IMR-90 (cell line): ENCODE measurements at places on chromosomes 5 and 9. TPM values are rescaled to one million over a fixed set of nuclear protein-coding genes. Genes with fewer than 3 reads are reported as not detected.

The C1QTNF3 gene
- total RNA-seq: 0.28 and 1.4 TPM in 2 replicates

The ANKRD18B gene
- 13.4 and 14.7 TPM in 2 replicates for total RNA-seq

The RAB14 gene
- 20.1 and 36.1 TPM in 2 replicates for total RNA-seq

The UGT3A2 gene
- total RNA-seq: not detected in 2 replicates

The CLINT1 gene
- 124 and 146 TPM in 2 replicates for total RNA-seq

The AK8 gene
- under 0.01 TPM in 2 replicates for total RNA-seq

- DNase-seq: no peak
These were observed 613.6 kb downstream of the ZNF608 start for GRCh38 chr5:124132843-124133242.

- peak; percentile 75 for DNase-seq
These were observed 44.9 kb upstream of the ADAMTSL1 start for GRCh38 chr9:18429070-18429469.

- DNase-seq: peak; percentile 2
These were observed 691 bp downstream of the DMXL1 start for GRCh38 chr5:119071561-119071995.

DNA sequence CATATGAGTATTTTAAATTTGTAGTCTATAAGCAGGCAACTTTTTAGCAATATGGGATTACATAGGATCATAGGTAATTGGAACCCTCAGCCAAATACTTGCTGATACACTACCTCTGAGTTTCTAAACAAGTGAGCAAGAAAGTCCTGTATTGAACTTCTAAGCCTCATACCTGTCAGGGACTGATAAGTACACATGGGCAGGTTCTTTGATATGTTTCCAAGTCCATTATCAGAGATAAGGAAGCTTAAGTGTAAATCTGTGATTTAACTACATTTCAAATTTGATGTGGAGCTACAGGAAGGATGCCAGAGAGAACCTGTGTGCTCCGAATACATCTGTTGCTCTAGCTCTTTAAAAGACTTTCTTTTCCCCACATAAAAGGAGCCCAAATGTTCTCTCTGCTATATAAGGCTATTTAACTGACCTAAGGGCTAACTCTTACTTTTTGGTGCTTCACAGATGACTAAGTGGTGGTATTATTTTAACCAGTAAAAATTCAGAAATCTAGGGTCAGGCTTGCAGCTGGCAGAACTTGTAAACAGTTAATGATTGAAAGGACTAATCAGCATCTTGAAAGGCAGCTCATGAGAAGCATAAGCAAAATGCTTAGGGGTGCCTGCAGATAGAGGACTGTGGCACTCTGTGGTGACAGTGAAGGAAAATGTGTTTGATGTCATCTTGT is 228.6 kb downstream of the NR3C1 start:
- DNase-seq: peak; percentile 58

DNA sequence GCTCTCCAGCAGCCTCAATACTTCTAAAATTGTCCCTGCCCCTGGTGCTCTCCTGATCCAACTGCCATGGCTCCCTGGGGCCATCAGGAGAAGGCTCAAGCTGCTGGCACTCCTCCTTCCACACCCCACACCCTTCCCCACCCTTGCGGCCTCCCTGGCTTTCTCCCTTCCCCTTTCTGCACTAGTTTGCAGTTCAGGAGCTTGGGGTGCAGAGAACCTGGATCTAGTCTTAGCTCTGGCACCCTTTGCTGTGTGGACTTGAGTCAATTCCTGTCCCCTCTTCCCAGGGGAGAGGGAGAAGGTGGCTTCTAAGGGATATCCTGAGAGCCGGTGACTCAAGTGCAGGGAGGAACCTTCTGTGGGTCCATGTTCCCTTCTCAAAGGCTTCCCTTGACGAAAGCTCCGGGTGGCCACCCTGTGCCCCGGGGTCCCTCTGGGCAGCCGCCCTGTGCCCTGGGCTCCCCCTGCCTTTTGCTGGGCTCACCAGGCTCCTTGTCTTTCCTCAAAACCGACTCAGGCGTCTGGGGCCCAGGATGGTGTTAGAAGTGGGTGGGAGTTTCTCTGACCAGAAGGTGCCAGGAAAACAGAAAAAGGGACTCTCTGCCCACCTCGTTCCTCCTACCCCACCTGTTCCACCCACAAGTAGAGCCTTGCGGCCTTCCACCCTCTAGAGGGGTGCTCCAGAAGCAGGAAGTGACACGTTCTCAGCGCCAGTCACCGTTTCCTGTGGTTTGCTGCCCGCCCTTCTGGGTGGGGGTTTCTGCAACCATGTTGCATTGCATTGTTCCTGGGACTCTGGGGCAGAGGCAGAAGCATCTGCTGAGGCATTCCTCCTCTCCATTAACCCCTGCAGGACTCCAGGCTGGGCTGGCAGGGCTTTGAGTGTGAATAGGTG is 15.0 kb downstream of the GLIPR2 start:
- peak; percentile 64 for DNase-seq

- peak; percentile 74 for DNase-seq
These were observed 103.6 kb downstream of the PIK3R1 start for GRCh38 chr5:68318955-68319705.

DNA sequence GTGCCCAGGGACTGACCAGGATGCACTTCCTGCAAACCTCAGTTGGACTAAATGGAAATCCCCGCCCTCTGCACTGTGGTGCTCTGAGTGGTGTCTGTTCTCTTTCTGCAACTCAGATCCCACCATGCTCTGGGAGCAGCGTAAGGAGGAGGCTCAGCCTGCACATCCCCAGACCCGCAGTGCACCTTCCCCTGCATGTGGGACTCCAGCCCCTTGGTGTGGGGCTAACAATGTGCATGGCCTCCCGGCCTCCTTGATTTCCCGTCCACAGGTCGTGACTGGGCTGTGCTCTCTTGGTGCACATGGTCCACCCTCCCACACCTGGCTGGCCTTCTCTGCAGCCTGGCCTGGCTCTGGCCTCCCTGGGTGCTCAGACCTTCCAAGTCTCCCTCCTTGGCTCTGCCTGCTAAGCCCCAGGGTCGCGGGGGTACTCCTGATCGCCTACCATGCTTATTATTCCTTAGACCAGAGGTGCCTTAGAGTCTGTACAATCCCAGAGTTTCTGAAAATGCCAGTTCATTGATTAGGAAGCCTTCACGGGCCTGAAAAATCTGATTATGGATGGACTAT is 397.5 kb downstream of the IRX2 start:
- DNase-seq: no peak

GRCh38 chr5:117143406-117143805 is 568.8 kb upstream of the SEMA6A start:
- DNase-seq: no peak

- DNase-seq: peak; percentile 38
These were observed 335.5 kb downstream of the FBXL7 start for GRCh38 chr5:15835514-15835913.

DNA sequence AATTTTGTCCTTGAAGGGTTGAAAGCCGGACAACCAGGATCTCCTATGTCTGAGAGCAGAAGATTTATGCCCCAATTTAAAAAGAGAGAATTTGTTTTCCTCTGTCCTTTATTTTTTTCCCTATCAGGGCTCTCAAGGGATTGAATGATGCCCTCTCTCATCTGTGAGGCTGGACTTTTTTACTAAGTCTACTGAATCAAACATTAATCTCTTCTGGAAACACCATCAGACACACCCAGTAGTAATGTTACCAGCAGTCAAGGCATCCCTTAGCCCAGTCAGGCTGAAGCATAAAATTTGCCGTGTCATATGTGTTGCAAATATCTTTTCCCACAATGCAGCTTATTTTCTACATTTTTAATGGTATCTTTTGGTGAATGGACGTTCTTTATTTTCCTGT is 1497.9 kb downstream of the MAT2B start:
- DNase-seq: no peak

DNA sequence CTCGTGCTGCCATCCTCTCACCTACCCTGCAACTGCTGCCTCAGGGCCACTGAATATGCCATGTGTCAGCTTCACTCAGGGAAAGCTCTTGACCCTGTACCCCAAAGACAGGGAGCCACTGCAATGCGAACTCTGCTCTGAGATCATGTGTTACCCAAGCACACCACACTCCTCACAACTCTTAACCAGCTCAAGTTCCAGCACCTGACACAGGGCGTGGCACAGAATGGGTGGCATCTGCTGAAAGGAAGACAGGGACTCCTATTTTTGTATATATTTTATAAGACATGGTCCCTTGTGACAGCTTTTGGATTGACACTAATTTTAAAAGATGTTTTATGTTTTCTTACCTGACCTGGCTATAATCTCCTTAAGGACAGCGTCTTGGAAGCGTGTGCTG is 10.7 kb downstream of the PHYKPL start:
- DNase-seq: no peak

DNA sequence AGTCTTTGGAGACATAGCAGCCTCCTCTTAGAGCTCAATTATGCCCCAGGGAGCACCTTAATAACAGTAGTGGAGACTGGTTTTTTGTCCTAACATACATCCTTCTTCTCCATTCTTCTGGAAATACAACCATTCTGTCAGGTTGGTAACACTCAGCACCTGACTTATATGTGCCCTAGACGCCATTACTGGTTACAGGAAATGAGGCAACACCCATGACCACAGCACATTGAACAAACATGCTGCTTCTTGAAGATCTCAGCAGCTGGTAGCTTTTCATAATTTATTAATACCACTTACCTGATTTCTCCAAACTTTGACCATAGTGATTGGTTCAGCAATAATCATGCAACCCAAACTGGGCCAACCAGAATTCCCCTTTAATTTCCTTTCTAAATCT is 25.1 kb upstream of the TRPM3 start:
- no peak for DNase-seq

DNA sequence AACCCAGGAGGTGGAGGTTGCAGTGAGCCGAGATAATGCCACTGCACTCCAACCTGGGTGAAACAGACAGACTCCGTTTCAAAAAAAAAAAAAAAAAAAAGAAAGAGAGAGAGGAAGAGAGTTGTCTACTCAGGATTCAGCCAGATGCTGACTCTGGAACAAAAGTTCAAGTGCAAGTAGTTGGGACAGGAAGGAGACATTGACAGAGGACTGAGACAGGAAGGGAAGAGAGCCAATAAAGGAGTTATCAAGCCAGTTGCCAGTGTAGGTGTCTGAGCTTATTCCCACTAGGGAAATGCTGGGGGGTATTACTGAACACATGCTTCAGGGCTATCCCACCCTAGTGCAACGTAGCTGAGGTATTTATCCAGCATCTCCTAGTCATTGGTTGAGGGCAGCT is 147.7 kb upstream of the SLC1A3 start:
- DNase-seq: no peak

DNA sequence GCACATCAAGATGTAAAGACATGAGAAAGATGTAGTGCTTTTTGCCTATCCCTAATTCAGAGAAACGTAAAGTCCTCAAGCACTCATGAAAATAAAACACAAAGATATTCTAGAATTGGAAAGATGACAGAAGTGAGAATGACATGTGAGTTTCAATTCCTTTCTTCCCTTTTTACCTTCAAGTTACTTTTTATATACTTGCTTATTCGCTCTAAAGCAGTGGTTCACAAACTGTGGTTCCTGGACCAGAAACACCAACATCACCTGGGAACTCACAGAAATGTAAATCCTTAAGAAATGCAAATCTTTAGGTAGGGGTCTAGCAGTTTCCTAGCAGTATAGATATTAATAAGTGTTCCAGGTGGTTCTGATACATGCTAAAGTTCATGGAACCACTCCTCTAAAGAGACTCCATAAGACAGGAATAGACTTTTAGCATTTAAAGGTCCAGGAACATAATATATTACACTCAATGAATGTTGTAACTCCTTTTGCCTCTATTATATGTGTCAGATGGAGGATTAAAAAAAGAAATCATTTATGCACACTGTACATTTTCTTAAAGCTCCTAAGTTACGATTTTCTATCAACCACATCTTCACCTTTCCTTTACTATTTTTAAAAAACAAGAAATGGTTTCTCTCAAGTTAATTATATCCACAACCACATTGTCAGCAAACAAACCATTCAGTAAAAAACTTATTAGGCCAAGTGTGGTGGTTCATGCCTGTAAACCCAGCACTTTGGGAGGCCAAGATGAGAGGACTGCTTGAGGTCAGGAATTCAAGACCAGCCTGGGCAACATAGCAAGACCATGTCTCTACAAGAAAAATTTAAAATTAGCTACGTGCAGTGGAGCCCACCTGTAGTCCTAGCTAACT is 39.9 kb downstream of the ERP44 start:
- no peak for DNase-seq
